ENCODE measurements at places on chromosomes 6 and 20.
A peak's percentile ranks its signal among the peaks of the same experiment; 100 is the strongest.

DNA sequence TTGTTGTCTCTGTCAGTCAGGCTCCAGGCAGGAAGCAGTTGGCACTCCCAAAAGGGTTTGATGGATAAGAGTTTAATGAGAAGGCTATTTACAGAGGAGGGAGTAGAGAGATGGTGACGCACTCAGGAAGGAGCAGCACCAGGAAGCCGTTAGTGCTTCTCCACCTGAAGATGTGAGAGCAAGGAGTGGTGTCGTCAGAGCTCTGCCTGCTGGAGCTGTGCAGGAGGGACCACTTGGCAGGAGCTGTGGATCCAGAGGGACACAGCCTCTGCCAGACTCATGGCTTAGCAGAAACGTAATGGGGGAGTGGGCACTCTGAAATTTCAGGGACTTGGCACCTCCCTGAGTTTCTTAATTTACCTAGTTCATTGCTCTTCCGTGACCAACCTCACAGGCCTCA, 16.8 kb downstream of the DAAM2 start:
- no peak for DNase-seq

- DNase-seq: no peak
These were observed 273.2 kb downstream of the CDC5L start for GRCh38 chr6:44660561-44661220.

DNA sequence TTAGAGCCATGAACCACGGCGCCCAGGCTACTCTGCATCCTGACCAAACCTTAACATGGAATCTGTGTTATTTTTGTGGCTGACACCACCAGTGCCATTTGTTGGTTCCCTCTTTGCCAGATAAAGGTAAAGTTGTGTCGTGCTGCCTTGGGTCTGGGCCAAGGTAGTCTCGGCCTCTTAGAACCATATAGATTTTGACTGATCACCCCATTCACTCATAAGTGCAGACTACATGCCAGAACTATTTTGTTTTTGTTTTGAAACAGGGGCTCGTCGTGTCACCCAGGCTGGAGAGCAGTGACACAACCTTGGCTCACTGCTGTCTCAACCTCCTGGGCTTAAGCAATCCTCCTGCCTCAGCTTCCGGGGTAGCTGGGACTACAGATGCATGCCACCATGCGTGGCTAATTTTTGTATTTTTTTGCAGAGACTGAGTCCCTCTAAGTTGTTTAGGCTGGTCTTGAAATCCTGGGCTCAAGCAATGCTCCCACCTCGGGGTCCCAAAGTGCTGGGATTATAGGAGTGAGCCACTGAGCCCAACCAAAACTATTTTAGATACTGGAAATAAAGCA, 19.2 kb upstream of the RIPOR3 start:
- DNase-seq: no peak

- DNase-seq: no peak
These were observed 69.0 kb upstream of the CITED2 start for GRCh38 chr6:139443231-139444112.

- no peak for DNase-seq
These were observed 128.9 kb downstream of the BMP5 start for GRCh38 chr6:55746473-55746872.

DNA sequence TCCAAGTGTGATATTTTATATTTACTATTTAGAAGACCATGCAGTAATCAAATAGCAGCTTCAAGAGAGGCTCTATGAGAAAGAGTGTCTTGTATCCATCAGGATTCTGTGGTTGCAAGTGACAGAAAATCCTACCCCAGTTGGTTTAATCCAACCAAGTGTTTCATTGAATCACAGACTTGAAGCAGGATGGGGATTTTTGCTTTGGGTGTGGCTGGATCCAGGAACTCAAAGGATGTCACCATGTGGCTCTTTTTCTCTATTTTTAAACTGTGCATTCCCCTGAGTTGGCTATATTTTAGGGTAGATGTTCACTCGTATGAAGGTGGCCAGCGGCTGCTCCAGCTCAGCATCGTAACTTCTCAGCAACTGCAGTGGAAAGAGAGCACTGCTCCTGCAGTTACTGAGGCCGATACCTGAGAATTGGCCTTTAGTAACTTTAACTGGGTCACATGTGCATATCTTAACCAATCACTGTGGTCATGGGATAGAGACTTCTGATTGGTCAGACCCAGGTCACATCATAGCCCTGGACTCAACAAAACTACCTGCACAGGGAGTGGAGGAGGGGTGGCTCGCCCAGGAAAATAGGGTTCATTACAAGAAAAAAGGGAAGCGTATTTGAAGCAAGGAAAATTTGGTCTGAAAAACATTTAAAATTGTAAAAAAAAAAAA, 396.1 kb upstream of the SULF2 start:
- DNase-seq: no peak

DNA sequence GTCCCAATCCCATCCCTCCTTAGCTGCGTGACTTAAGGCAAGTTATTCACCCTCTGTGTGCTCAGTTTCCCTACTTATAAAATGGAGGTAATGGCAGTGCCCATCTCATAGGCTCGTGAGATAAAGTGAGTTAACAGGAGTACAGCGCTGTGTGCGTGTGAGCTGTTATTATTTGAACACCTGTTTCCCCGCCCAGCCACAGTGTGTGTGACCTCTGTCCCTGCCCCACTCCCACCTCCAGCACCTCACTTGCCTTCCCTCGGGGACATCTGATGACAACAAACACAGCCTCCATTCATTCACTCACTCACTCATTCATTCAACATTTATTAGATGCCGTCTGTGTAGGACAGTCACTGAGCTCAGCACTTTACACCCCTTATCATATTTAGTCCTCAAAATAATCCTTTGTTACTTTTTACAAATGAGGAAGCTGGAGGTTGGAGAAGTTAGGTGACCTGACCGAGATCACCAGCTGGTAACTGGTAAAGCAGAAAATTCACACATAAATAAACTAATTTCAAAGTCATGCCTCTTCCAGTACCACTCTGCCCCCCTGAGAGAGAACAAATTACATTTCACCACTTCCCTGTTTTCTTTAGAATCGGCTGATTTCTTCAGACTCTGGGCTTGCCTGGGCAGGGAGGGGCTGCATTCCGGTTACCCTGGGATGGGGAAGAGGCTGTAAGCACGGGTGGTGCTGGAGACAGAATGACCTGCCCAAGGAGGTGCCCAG, 58.6 kb downstream of the CPNE5 start:
- DNase-seq: no peak

DNA sequence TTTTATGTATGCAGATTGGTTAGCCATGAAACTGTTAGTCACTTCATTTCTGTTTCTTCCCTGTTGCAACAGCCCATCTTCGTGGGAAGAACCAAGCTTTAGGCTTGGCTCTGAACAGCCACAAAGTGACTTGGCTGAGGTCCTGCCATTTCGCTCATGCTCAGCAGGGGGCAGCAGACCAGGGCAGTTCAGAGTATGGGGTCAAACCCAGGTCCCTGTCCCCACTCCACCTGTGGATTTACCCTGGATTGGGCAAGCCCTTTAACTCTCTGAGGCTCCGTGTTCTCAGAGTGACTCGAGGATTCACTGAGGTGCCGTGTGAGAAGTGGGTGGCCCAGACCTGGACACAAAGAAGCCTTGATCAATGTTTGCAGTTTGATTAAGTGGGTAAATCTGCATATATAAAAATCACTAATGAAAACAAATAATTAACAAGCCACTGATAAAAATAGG, 19.8 kb upstream of the MAP1LC3A start:
- peak; percentile 8 for DNase-seq

Measured in NCI-H345 (cell line).